Epithelial cell of umbilical artery (primary cell): ENCODE measurements at places on chromosomes 3 and 15. TPM values are rescaled to one million over a fixed set of nuclear protein-coding genes. Genes with fewer than 3 reads are reported as not detected.

ARHGEF26 gene
- 0.46 and 0.97 TPM in 2 replicates for total RNA-seq

TRIM71 gene
- total RNA-seq = not detected in 2 replicates

SEC62 gene
- 33.5 and 38.0 TPM in 2 replicates for total RNA-seq

TAGLN3 gene
- total RNA-seq = not detected in 2 replicates

FAM3D gene
- under 0.01 and 0.61 TPM in 2 replicates for total RNA-seq

SEMA6D gene
- 1.5 and 1.6 TPM in 2 replicates for total RNA-seq
